ENCODE measurements at places on chromosomes 3 and 15.
A peak's percentile ranks its signal among the peaks of the same experiment; 100 is the strongest.

DNA sequence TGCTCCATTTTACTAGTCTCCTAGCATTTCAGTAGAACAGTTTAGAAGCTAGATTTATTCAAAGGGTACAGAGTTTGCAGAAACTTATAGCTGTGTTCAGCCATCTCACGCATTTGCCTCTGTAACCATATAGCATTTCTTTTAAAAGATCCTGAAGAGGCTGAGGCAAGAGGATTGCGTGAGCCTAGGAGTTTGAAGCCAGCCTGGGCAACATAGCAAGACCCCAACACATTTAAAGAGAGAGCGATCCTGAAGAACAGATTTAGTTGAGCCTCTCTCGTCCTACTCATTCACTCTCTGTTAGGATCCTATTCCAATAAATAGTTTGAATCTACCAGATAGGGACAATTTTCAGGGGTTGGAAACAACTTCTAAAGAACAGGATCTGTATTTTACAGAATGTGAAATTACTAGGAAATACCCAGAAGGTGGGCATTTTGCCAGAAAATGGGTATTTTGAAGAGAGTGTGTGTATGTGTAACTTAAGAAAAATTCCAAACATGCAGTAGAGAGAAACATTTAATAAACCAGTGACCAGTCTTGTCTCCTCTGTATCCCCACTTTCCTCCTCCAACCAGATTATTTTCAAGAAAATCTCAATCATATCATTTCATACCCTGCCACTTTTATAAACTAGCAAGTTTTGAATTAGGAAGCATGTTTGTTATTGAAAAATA, 4.5 kb downstream of the EIF3J start:
- no peak for DNase-seq

DNA sequence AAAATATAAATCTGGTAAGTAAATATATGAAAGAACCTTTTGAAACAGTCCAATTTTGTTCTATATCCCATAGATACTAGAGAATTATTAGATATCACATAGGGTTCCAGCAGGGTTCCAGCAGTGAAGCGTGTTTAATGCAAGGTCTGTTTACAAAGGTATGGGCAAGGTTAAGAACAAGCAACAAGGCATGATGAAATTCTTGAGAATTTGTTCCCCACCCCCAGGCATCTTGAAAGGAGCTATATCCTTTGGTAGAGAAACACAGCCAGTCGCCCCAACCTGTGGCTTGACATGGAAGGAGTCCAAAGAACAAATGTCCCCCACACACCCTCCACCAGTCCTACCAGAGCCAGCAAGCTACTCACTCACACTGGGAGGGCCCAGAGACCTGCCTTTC, 18.6 kb upstream of the FNDC3B start:
- DNase-seq = no peak

- DNase-seq = no peak
These were observed 147.2 kb upstream of the SLC2A2 start for GRCh38 chr3:171173736-171174135.

- no peak for DNase-seq
These were observed 16.7 kb downstream of the HCN4 start for GRCh38 chr15:73352082-73352481.

DNA sequence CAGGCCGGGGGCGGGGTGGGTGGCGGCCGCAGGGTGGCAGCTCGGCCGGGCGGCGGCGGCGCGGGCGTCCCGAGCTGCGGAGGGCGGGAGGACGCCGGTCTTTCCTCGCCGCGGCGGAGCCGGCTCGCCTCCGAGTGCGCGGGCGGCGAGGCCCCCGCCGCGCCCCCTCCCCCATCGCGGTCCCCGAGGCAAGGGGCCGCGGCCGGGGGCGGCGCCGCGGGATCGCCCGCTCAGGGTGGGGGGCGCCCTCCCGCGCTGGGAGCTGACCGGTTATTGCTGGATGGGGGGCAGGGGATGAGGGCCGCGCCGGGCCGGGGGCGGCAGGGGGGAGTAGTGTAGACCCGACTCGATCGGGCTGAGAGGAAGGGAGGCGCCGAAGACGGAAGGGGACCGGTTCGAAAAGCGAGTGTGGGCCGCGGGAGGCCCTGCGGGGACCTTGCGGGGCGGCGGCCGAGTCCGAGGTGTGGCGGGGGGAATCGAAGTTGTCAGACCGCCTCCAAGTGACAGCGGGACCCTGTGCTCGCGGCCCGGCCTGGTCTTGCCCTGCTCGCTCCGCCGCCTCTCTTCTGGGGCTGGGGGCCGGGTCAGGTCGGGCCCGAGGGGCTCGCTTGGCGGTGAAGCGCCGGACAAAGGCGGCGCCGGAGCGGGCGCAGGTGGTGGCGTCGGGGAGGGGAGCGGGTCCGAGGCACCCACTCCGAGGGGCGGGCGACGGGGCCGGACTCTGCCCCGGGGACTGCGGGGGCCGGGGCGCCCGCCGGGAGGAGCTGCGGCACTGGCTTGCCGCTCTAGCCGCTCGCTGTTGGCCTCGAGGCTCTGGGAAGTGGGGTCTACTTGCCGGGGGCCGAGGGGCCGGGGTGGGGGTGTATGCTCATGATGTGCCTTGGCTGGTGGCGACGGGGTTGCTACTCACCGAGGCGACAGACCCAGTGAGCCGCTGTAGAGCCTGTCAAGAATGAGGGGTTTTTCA, 1.1 kb downstream of the BAHD1 start:
- DNase-seq = no peak

DNA sequence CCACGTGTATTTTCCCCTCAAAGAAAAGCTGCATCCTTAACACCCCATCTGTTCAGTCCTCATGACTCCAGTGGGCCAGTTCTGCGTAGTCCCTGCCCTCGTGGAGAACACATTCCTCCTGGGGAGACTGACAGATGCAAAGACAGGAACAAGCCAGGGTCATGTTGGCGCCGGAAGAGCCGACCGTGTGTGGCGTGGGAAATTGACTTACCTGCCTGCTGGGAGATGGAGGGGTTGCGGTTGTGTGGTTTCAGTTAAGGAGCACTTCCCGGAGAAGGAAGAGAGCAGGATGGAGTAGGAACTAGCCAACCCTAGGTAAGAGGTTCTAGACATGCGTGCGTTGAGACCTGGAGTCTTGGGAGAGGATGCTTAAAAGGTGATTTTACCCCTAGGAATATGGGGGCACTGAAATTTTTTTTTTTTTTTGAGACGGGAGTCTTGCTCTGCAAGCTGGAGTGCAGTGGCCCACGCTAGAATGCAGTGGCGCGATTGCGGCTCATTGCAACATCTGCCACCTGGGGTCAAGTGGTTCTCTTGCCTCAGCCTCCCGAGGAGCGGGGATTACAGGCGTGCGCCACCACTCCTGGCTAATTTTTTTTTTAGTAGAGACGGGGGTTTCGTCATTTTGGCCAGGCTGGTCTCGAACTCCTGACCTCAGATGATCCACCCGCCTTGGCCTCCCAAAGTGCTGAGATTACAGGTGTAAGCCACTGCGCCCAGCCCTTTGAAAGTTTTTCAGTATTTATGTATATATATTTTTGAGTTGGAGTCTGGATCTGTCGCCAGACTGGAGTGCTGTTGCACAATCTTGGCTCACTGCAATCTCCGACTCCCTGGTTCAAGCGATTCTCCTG, 1.4 kb downstream of the VHL start:
- DNase-seq = peak; percentile 30

- DNase-seq = no peak
These were observed 2.1 kb upstream of the ANXA2 start for GRCh38 chr15:60399931-60400330.

DNA sequence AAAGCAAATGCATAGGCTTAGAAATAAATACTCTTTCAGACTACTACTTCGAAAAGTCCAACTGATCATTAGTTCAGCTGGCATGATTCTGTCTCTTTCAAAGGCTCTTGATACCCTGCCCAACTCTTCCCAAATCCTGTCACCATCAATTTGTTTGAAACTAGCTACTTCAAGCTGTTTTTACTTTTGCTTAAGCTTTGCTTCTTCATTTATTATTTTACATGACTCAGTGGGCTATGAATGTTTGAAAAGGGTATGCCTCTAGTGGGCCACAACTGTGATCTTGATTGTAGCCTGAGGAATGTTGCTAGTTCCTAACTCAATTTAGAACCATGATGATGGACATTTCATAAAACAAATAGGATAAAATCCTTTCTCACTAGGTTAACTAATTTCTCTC, 340.8 kb downstream of the NAALADL2 start:
- no peak for DNase-seq

DNA sequence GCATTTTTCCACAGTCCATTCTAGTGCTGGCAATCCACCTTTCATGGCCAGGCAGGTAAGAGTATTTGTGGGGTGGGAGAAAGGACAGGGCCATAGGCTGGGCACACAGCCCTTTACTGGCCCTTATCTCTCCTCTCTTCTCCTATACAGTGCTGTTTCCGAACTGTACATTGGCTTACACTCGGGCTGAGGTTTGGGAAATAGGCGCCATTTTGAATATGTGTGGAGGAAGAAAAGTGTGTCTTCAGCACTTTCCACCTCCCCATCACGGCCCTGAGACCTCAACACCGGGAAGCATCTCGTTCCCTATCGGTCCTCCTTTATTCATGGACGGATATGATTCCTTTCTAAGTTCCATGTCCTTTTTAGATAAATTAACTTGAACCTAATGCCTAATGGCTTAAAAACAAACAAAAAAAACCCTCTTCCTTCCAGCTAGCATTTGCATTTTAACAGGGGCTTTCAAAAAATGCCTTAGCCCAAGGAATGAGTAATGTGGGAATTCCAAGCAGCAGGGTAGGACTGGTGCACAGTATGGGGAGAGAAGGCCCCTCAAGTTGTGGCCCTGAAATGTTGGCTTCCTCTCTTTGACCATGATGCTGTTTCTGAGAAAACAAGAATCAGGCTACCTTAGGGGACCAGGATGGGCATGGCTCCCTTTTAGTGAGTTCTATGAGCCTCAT, 24.5 kb downstream of the CD86 start:
- DNase-seq = no peak

DNA sequence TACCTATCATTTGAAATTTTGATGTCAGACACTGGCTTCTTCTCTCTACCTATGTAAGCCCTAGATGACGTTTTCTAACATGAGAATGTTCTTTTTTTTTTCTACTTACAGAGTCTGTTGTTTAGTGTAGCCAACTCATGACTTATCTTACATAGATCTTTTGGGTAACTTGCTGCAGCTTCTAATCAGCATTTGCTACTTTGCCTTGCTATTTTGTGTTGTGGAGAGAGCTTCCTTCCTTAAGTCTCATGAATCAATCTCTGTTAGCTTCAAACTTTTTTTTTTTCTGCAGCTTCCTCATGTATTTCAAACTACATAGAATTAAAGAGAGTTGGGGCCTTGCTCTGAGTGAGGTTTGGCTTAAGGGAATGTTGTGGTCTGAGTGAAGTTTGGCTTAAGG, 568.7 kb upstream of the BCHE start:
- no peak for DNase-seq

GRCh38 chr15:29952225-29952624, 130.0 kb upstream of the TJP1 start:
- DNase-seq = no peak

DNA sequence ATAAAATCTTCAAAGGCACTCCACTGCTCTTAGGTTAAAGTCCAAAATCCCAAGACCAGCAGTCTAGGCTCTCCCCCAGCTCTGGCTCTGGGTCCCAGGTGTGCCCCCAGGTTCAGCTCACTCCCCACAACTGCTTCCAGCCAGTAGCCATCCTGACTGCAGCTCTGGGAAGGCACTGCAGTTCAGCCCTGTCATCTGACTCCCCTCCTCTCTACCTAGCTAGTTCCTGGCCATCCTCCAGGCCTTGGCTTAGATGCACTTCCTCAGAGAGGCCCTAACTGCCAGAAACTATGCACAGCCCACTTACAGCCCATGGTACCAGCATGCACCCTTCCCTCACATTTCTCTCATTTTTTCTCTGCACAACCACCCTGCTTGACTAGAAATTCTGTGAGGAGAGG, 25.5 kb downstream of the TBC1D2B start:
- peak; percentile 47 for DNase-seq

- DNase-seq = no peak
These were observed 82.7 kb downstream of the ALCAM start for GRCh38 chr3:105449414-105449813.

DNA sequence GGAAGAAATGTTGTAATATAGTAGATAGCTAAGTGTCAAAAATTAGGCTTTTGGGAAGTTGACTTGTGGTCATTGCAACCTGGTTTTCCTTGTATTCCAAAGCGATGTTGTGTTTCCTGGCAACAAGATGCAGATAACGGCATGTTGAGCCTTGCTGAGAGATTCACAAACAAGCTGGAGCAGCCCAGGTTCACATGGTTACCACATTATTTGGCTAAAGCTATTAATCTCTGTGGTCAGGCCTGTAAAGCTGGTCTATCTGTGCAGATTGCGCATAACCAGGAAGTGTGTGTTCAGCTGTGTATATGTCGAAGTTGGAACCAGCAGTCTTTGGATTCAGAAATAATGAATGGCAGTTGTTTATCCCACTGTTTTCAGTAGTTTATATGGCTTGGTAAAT, 6.6 kb downstream of the TIPARP start:
- peak; percentile 97 for DNase-seq

- no peak for DNase-seq
These were observed 75.0 kb downstream of the CORO2B start for GRCh38 chr15:68653801-68654200.

DNA sequence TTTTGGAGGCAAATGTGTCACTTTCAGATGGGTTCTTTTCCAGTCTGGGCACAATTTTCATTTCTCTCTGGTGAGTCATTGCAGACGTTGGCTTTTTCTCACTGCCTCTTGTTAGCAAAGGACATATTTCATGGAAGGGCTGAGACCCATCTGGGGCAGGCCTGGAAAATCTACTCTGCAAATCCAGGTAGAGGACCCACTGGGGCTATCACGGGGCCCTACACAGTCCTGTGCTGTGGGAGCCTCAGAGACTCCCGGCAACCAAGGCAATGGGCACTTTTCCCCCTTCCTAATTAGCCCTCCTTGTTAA, 58.0 kb downstream of the HRH1 start:
- no peak for DNase-seq

GRCh38 chr3:38169027-38169317, 3.6 kb downstream of the OXSR1 start:
- no peak for DNase-seq

DNA sequence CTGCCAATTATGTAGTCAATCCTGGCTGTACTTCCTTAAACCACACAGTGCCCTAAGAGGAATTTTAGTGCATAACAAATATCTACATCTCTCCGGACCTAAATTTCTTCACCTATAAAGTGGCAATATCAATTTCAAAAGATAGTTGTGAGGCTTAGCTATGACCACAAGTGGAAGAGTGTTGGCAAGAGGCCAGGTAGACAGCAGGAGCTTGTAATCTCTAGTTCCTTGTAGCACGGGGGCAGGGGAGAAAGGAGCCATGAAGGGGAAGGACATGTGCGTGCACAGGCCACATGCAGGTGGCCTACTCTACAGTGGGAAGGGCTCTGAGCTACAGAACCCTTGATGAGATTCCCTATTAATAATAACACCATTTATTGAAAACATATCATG, 269.7 kb downstream of the ABHD5 start:
- DNase-seq = no peak

- DNase-seq = no peak
These were observed 392.8 kb upstream of the LRRC3B start for GRCh38 chr3:26229801-26230200.

DNA sequence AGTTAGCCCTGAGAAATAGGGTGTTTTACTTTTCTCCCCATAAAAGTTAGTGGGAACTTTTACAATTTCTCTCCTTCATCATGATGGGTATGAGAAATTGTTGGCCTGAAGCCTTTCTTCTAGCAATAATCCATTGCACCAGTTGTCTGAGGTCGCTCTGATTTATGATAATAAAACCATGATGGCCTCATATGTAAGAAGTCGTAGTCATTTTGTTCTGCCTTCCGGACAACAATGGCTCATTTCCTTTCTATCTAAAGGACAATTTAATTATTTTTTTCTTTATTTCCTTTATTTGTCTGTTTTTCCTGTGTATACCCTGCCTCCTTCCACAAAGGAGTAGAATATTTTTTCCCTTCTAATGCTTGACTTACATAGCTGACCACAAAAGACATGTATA, 31.6 kb upstream of the GNB4 start:
- DNase-seq = no peak

- no peak for DNase-seq
These were observed 51.0 kb downstream of the PPARG start for GRCh38 chr3:12339701-12340480.

Data from mesendoderm (in vitro differentiated cells).